ENCODE measurements at places on chromosomes 3 and 15.
A peak's percentile ranks its signal among the peaks of the same experiment; 100 is the strongest.

GRCh38 chr3:178320456-178321351 lies 215.5 kb upstream of the KCNMB2 start:
- no peak for DNase-seq

GRCh38 chr3:13491206-13491974 lies 11.3 kb downstream of the HDAC11 start:
- no peak for DNase-seq

GRCh38 chr3:54917174-54917573 lies 10.7 kb downstream of the LRTM1 start:
- no peak for DNase-seq

DNA sequence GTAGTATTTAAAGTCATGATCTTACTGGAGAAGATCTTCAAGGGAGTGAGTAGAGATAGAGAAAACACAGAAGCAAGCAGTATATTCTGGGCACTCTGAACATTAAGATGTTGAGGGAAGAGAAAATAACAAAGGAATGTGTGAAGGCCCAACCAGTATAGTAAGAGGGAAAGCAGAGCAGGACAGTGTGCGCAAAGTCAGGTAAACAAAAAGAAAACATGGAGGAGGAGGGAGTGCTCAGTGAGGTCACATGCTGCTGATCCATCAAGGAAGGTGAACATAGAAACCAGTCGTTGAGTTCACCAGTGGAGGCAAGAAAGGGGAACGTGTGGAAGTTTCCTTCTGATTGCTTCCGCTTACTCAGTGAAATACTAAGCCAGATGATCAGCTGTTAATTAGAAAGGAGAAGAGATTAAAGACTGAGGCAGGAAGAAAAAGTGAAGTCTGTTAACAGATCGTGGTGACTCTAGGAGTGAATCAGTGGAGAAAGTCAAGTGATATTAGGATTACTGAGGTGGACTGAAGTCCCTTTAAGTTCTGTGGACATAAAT lies 47.2 kb downstream of the OPA1 start:
- no peak for DNase-seq

DNA sequence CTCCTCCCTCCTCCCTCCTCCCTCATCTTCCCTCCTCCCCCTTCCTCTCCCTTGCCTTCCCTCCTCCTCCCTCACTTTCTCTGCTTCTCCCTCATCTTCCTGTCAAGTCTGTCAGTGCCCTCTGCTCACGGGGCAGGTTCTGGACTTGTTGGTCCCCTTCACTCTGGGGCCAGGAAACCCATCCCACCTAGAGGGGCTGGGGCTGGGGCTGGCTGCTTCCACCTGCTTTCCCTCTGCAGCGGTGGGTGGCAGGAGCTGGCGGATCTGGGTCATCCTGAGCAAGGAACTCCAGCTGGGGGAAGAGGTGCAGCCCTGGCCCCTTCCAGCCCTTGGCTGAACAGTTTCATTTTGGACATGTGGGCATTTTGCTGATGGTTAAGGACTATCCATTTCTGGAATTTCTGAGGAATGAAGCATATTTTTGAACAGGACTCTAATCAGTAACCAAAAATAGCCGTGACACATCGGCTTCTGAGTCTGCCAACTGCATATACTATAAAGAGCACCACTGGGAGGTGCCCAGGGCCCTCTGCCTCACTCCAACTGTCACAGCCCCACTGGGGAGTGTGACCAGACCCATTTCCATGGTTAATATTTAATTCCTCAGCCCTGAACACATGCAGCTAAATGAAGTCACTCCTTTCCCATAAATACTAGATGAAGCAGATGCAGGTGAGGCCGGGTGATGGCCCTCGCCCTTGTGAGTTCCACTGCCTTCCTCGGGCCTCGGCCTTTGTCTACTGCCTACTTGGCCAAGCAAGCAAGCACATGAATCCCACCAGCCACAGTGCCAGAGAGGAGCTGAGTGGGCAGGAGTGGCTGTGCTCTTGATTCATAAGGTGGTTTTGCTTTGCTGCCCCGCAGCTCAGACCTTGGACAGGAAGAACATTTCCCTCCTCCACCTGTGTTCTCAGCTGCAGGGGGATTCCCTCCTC lies 39.8 kb downstream of the CHDH start:
- DNase-seq: no peak

DNA sequence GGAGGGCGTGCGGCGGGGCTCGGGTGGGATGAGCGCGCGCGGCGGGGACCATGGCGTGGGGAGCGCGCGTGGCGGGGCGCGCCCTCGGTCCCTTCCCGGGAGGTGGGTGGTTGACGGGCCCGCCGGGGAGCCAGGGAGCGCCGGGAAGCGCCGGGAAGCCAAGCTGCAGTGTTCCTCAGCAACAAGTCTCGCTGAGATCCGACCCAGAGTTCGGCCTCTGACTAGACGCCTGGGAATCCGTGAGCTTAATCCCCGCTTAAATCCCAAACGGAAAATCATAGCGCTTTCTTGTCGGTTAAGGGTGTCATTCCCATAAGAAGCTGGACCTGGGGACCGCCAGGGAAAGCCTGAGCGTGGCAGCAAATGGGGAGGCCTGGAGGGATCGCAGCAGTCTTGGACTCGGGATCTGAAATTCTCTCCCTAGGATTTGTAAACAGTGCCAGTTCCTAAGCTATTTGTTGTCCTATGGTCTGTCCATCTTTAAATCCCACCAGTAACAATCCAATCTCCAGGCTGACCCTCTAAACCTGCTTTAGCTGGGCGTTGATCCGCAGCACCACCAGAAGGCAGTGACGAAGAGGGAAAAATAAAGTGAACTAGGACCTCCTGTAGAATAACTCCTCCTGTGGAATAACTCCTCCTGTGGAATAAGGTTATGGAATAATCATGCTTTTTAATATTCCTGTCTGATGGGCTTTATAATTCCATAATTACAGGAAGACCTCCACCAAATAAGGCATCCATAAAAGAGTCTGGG lies 570 bp upstream of the NEDD4 start:
- DNase-seq: peak; percentile 55

- DNase-seq: no peak
These were observed 43.3 kb downstream of the MUC4 start for GRCh38 chr3:195768414-195768813.

DNA sequence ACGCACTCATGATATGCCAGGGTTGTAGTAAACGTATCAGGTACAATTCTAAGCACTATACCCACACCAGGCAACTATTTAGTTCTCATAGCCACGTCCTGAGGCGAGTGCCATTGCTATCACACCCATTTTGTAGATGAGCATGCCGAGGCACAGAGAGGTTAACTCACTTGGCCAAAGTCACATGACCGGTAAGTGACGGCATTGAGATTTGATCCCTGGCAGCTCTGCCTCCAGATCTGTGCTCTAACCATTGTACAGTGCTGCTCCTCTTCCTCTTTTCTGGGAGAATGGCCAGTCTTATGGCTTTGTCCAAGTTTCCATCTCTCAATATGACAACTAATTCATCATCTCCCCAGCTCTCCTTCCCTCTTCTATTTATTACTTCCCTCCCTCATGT lies 18.9 kb upstream of the ATP2B2 start:
- DNase-seq: no peak

DNA sequence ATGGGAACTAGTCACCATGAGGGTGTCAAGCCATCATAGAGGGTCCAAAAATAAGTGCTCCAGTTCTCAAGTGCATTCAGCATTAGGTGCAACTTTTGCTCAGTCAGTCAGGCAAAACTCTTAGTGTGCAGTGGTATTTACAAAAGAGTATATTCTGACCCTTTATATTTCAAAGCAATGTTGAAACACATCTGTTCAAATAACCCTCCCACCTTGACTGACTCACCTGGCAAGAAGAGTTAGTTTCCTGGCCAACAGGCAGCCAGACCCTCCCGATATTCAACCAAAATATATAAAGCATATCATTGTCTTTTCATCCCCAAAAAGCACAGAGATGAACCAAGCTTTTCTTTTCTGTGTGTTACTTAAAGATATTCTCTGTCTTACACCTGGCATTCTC lies 7.6 kb upstream of the COL8A1 start:
- no peak for DNase-seq

- DNase-seq: no peak
These were observed 49.3 kb downstream of the HHLA2 start for GRCh38 chr3:108345492-108346205.

GRCh38 chr15:39736412-39737195 lies 46.0 kb downstream of the FSIP1 start:
- DNase-seq: no peak

DNA sequence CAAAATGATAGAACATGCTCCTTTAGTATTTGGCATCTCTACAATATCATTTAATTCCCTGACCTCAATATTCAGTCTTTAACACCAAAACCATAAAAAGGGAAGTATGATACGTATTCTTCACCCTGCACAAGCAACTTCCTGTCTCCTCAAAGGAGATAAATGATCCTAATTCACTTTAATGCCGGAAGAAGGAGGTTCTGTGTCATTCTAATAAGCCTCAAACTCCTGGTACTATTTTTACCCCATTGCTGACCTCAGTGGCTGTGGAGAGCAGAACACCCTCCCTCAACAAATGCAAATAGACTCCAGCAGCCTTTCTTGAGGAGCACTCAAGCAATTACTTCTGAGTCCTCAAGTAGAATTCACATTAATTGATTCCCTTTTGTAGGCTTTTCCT lies 173.3 kb downstream of the TMEM108 start:
- no peak for DNase-seq

DNA sequence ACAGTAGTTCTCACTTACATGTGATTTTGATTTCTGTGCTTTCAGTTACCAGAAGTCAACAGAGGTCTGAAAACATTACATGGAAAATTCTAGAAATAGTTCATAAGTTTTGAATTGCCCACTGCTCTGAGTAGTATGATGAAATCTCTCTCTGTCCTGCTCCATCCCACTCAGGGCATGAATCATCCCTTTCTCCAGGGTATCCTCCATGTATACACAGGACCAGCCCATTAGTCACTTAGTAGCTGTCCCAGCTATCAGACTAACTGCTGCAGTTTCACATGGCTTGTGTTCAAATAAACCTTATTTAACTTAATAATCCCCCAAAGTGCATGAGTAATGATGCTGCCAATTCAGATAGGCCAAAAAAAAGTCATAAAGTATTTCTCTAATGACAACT lies 38.6 kb downstream of the EPHA3 start:
- no peak for DNase-seq

- no peak for DNase-seq
These were observed 14.7 kb upstream of the AMOTL2 start for GRCh38 chr3:134388788-134389485.

DNA sequence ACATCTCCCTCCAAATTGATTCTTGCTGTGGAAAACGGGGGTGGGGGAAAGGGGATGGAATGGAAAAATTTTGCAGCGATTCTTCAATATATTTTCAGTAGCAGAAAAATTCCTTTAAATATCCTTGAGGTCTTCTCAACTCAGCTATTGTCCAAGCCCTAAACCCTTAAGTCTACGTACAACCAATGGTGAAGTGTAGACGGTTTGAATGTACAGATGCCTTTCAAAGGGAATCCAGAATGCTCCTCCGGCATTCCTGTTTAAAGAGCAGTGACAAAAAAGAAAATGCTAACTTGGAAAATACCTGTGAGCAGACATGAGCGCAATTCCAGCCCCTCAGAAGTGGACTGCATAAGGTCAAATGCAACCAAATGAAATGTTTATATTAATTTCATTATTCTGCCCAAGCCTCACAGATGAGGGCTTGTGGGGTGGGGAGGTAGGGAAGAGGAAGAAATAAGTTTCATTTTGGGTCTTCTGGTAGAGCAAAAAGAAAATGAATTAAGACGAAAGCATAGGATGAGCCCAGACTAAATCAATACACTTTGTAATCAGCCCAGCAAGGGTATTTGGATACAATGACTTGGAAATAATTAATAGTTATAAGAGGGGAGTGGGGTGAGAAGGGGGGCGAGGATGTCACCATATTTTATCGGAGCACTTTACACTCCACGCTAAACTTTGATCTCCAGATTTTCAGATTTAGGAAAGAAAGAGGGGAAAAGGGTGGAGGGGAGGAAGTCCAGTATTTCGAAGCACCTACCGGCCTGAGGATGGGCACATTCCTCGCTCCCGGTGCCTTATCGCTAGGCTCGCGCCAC lies 2.7 kb downstream of the FOXP1 start:
- no peak for DNase-seq

- DNase-seq: no peak
These were observed 31.9 kb downstream of the IFT57 start for GRCh38 chr3:108190346-108190745.

- DNase-seq: no peak
These were observed 17.9 kb upstream of the SPPL2A start for GRCh38 chr15:50783411-50783810.

DNA sequence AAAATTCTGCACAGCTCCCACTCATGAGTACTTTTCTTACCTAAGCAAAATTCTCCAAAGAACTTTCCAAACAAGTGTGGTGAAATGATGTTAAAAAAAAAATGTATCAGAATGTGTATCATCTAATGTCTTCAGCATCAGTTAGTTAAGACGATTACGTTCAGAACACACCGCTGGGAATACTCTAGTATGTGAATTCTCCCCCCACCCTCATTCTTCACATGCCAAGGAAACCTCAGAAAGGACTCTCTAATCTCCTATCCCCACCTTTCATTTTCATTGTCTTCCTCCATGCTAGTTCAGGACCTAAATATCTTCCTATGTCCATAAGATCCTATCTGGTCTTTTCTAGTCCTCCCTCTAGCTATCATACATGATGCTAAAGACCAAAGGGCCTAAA lies 457.4 kb downstream of the SHQ1 start:
- DNase-seq: peak; percentile 44

DNA sequence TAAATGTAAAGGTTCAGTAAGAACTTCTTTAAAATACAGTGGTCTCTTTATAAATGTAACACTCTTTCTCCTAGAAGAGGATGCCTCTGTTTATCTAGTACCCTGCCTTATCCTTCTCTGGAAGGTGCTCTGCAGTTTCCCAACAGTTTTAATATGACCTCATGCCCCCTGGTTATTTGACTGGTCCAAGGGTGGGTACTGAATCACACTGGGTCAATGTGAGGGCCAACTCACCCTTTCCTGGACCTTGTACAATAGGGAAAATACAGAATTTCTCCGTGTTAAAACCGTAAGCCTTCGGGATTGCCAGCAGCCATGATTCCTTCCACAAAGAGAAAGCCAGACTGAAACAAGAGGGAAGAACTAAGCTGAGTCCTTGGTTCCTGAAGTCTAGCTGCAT lies 9.2 kb downstream of the DCBLD2 start:
- no peak for DNase-seq

DNA sequence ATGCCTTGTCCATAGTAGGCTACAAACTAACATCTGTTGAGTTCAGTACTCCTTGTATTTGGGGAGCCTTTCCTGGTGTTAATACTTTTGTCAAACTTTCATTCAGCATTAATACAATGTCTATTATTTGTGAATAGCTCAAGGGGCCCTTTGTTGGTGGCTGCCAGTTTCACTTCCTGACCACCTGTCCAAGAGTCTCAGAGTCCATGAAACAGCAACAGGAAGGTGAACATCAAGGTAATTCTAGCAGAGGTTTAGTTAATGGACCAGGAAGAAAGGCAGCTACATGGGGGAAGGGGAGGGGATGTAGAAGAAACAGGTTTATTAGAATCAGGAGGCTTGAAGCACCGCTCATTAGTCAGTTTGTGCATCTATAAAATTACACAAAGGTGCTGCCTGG lies 386.9 kb downstream of the PDCD6IP start:
- DNase-seq: no peak

DNA sequence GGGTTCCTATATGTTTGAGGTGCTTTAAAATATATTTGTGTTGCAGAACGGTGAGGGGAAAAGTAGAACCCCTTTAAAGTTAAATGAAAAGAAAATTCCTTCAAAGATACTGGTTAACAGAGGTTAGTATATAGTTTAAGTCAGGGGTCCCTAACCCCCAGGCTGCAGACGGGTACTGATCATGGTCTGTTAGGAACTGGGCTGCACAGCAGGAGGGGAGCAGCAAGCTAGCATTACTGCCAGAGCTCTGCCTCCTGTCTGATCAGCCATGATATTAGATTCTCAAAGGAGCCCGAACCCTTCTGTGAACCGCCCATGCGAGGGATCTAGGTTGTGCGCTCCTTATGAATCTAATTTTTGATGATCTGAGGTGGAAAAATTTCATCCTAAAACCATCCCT lies 37.5 kb upstream of the RFX7 start:
- no peak for DNase-seq
